ENCODE measurements at places on chromosomes 6 and 20.

DNA sequence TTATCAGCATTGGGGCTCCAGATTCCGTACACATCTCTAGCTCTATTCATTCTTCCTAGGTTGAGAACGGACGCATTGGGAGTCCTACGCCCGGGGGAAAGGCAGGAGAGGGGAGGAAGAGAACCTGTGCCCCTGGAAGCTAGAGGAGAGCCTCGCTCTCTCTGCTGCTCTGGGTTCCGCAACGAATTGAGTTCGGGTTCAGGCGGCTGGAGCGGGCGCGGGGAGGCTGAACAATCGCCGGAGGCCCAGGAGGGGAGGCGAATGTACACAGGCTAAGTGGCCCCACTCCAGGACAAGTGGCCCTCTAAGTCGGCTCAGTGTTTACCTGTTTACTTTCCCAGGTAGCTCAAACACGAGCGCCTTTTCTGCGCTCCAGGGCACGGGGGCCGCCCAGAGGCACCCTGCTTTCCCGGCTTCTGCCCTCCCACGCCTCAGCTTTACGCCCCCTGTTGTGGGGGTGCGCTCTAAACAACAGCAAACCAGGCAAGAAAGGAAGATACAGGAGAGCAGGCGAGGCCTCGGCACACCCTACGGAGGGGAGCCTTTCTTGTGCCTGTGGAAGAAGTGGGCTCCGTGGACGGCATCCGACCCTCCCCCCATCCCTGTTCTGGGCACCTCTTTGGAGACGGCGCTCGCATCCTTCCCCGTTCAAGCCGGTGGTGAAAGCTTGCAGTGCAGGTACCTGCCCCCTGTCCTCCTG, 4.6 kb upstream of the NKX2-2 start:
- no peak for DNase-seq

DNA sequence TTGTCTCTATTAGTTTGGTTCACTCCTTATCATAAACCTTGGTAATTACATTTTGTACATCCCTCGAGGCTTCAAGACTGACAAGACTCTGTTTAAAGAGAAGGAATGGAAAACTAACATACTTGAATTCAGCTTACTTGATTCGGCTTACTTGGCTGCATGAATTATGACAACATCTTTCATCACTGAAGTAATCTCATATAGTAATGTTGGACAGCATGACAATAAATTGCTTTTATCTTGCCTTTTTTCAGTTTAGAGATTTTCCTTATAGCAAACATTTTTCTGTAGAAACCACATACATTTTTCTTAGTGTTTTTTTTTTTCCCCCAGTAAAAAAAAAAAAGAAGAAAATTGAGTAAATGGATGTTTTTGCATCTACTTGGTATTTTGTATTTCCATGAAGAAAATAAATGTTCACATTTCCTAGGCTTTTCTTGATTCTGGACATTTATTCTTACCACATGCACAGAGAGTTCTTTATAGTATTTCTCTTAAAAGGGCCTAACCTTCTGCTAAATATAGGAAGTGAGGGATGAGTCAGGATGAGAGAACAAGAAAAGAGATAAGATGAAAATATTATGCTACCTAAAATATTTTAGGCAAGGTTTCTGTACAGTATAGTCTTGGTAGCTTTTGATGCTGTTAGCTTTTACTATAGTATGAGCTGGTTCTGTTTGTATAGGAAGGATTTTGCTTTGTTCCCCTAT, 101.0 kb upstream of the HDGFL1 start:
- no peak for DNase-seq

DNA sequence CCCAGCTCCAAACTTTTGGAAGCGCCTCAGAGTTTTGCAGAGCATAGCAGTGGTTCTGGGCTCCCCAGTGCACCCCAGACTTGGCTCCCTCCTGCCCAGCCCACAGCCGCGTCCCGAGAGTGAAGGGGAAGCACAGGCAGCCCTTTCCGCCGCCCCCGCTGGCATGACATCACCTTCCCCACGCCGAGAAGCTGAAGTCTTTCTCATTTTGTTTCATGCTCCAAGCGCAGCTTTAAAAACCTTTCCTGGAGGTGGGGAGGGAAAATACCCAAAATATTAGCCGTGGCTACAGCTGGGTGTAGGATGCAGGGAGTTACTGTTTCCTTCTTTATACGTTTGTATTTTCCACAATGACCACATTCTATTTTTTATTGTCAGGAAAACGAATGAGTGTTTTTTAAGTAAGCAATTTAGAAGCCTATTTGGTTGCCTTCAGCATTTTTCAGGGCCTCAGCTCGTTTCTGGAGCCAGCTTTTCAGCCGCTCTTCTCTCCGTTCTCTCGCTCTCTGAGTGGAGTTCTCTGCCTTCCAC, 72.9 kb downstream of the SNX5 start:
- no peak for DNase-seq

GRCh38 chr6:31202259-31203166, 32.0 kb upstream of the POU5F1 start:
- no peak for DNase-seq

DNA sequence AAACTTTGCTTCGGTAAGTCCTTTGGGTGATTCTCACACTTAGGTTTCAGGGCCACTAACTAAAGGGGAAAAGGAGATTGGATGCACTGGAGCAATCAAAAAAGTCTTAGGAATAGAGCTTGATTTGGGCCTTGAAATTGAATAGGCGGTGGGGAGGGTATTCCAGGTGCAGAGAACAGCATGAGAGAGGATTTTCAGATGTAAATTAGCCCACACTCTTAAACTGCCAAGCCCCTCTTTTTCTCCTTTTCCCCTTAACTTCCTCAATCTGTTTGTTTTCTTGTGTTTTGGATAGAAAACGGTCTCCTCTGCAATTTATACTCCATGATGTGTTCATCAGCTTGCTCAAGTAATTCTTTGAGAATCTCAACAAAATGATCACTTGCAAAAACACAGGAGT, 62.1 kb upstream of the RIPOR2 start:
- no peak for DNase-seq

DNA sequence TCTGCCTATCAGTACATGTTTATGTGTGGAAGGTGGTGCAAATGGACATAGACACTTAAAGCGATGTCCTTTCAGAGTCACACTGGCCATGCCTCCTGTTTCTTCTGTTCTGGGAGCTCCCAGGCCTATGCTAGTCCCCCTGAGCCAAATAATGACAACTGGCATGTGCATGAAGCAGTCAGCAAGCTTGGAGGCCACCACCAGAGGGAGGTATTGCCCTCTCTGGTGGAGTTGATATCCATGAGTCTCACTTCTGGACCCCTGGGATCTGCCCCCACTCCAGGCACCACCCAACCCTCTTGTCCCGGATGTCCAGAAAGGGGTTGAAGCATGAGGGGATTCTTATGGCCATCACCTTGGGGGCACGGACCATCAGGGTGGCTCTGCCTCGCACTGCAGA, 172.2 kb downstream of the AIG1 start:
- DNase-seq, result no peak

Measured in stimulated activated CD8-positive, alpha-beta memory T cell treated with anti-CD3 and anti-CD28 coated beads, Interleukin-15, amount 100 ng/mL, for 1 hour (primary cell).